Anterior cingulate cortex (tissue), 58 donors: ENCODE measurements at places on chromosomes 7 and 10.
A peak's percentile ranks its signal among the peaks of the same experiment; 100 is the strongest.

- peak; percentile 20 for DNase-seq
Observed at GRCh38 chr7:70432567-70433001, 699.4 kb upstream of the GALNT17 start.

GRCh38 chr10:111821871-111822270 lies 361.7 kb downstream of the GPAM start:
- peak; percentile 20 for DNase-seq

DNA sequence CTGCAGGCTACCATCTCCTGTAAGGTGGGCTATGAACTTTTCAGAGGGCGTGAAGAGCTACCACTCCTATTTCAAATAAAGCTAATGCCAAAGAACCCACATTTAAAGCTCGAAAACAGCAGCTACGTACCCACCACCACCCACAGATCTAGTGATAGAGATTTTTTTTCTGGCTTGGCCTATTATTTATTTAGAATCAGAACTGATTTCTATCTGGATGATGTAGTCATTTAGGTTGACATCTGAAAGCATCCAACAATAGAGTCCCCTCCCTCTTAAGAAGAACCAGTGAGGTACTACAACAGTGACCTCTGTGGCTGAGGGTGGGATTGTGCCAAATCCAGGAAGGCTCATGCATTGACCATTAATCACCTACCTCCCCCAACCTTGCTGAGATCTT lies 113.8 kb upstream of the ADO start:
- DNase-seq, result no peak

- DNase-seq, result no peak
Observed at GRCh38 chr7:52715701-52716100, 319.7 kb upstream of the POM121L12 start.

DNA sequence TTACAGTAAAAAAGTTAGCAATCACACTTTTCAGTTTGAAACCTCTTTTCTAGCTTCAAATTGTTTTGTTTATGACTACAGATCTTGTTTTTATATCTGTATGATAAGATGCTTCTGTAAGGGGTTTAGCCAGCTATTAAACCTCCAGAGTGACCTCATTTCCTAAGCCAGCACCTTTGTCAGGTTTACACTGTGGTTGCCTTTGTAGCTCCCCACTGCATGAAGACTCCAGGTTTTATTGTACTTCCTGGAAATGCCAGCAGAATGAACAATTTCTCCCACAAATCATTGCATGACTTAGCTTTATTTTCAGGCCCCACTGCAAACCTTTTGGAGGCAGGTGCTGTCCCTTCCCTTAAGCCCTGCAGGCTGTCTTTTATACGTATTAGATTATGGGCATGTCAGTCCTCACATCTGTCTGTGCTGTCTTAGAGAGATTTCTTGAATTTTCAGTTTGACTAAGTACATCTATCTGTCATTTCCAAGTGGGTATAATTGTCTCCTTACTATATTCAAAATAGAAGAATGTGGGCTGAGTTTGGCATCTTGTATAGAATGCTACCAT lies 8.2 kb upstream of the AGR3 start:
- no peak for DNase-seq

DNA sequence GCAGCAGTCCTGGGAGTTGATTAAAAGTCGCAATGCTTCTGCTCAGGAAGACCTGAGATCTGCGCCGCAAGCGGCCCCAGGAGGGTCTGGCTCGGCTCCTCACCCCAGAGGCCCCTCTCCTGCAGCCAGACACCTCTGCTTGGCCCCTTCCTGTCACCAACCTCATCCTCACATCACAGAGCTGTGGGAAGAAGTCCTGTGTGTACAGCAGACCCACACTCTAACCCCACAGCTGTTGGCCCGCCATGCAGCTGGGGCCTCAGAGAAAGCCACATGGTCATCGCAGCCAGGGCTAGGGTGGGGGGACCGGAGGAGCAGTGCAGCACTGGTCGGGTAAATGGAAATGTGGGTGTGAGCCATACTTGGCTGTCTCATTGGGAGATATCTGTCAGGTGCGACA lies 97.7 kb downstream of the RGS10 start:
- no peak for DNase-seq

GRCh38 chr10:114042895-114043531 lies 653 bp upstream of the ADRB1 start:
- DNase-seq, result no peak

- DNase-seq, result no peak
Observed at GRCh38 chr7:34275624-34276023, 370.3 kb downstream of the BMPER start.

DNA sequence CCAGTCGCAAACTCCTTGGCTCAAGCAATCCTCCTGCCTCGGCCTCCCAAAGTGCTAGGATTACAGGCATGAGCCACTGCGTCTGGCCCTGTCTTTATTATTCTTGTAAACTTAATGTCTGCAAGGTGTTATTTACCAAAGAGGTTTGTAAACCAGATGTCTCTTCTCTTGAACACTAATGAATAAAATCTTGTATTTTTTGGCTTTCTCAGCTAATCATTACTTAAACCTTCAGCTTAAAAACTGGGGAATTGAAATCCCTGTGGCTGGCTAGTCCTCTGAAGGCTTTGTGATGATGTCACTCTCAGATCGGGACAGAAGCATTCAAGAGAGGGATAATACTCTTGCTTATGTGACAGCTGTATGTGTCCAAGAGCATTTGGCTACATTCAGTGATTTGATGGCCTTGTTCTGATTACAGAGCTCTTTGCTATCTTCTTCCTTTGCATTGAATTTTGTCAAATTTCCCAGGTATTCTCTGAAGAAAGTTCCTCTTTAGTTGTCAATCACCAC lies 130.3 kb downstream of the BICC1 start:
- no peak for DNase-seq

GRCh38 chr7:134293002-134293740 lies 23.6 kb downstream of the SLC35B4 start:
- no peak for DNase-seq

DNA sequence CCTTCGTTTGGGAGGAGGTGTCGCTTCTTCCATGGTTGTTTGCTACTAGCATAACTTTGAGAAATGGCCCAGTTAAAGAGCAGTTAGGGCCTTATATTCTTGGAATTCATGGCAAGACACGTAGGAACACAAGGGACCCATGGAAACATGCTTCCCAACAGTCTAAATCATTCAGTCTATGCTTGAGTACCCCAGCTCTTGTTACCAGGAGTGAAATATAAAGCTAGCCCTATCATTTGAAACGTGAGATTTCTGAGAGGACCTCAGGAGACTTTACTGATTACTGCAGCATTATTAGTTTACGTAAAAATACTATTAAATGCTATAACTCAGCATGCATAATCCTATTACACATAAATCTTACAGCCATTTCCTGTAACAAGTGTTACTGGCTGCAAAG lies 328.6 kb upstream of the CDC14C start:
- no peak for DNase-seq

DNA sequence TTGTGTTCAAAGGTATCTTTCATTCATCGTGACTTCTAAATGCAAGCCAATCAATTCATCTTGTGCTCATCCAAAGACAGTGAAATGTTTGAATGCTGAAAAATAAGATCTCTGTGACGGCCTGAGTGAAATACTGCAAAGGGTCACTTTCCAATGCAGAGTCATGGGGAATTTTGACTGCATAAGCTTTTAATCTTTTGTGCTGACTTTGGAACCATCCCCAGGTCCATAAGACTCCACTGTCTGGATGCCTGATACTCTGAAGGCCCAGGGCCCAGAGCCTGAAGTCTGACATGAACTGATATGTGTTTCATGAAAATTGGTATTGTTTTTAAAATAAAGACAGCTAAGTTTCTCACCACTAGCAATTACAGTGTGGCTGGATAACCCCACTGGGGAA lies 39.0 kb downstream of the PPP1R3C start:
- no peak for DNase-seq

DNA sequence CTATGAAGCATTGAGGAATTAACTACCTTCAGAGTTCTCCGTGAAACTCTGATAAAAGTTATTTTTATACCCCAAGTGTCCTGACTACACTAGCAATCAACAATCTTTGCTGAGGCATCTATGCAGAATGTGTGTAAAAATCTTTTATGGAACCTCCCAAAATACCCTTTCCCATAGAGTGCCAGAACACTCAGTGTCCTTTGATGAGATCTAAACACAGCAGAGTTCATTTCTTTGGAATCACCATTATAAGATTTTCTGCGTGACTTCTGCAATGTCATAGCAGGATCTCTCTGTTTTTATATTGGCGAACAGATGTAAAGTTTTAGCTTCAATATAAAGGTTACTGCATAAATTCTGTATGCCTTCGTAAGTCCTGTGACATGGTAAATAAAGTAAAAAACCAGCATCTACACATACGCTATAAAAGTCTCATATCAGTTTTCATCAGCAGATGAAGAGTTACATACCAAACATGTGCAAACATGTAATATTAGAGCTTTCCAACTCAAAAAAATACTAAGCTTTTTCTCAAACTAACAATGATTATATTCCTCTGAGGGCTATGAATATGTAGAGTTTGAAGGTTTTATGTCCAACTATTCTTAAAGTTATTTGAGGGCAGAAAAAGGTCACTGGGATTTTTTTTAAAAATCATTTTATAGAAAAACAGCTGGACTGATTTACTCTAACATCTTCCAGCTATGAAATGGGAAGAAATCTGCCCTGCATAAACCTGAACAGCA lies 67.2 kb downstream of the SKIDA1 start:
- DNase-seq, result no peak

DNA sequence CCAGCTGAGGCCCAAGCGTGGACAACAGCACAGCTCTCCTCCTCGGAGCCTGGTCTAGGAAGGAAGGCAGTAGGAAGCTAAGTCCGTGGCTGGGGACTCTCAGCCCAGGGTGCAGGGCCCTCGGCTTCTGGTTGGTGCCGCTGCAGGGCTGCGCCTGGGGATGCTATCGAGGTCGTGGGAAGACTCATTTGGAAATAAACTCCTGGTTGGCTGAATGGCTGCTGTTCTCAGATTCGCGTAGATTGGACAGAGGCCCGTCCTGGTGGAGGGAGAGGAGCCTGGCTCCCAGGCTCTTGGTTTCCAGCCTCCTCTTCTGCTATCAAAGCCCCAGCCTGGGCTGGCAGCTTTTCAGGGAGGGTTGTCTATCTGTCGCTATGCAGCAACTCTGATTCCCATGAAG lies 152.6 kb upstream of the FZD8 start:
- no peak for DNase-seq

GRCh38 chr7:139886206-139886605 lies 57.1 kb downstream of the TBXAS1 start:
- no peak for DNase-seq

DNA sequence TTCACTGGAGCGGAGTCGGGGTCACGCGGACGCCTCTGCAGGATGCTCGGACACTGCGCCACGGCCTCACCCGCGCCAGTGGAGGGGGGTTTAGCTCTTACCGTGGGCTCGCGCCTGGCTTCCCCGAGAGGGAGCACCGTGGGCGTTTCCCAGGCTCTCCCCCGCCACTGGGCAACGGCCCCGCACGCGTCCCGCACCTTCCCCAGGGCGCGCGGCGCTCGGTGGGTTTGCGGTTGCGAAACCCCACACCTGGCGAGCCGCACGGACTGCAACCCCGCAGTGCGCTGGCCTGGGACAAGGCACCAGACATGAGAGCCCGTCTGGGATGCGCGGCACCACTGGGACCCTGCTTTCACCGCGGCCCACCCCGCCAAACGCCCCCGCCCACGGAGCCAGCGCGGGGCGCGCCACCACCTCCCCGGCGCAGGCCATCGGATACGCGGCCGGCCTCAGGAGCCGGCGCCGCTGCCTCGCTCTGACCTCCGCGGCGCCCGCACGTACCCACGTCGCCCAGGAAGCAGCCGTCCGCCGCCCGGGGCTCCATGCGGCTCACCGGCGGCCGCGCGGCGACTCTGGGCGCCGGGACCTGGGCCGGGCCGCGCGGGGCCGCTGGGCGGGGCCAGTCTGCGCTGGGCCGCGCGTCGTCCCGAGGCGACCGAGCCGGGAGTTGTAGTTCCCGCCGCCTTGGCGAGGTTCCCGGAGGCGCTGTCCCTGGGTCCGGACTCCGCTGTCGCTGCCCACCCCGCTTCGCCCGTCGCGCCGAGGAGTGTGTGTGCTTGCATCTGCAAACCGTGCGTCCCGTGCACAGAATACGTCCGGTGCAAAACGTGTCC lies at the start of gene ASB13:
Gene ASB13 (minus strand): TSS at position 588 of the 833 bp plus-strand sequence. CDS start 44 bp downstream, at position 544.
- peak; percentile 21 for DNase-seq

DNA sequence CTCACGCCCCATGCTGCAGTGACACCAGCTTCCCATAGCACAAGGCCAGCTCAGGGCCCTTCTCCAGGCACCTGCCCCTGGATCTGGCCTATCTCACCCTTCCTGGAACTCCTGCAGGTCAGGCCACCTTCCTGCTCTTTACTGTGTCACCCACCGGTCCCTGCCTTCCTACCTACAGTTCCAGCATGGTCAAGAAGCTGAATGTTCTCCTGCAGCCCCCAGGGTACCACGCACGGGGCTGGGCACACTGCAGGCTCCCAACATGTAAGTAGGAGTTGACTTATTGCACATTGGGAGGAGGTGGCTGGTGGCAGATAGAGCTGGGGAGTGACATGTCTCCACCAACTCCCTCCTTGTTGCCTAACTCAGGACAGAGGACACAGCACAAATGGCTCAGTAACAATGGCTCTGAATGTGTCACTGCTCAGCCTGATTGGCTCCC lies 14.5 kb downstream of the ITPRIP start:
- no peak for DNase-seq

- no peak for DNase-seq
Observed at GRCh38 chr10:74976565-74976964, 134.9 kb upstream of the SAMD8 start.

DNA sequence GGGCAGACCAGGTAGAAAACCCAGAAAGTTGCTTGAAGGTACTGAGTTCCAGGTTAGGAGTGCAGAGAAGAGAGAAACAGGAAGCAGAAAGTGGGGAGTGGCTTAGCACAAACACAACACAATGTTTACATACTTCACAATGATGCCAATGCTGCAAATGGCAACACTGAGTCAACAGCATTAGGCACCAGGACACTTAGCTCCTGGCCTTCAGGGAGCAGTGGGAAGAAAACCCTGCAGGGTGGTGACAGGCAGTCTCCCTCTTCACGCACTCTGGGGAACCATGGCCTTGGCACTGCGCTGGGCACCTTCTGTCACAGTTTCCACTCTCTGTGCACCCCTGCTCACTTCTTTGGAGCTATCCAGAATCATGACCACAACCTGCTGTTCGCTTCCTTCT lies 7.3 kb downstream of the ICA1 start:
- no peak for DNase-seq

DNA sequence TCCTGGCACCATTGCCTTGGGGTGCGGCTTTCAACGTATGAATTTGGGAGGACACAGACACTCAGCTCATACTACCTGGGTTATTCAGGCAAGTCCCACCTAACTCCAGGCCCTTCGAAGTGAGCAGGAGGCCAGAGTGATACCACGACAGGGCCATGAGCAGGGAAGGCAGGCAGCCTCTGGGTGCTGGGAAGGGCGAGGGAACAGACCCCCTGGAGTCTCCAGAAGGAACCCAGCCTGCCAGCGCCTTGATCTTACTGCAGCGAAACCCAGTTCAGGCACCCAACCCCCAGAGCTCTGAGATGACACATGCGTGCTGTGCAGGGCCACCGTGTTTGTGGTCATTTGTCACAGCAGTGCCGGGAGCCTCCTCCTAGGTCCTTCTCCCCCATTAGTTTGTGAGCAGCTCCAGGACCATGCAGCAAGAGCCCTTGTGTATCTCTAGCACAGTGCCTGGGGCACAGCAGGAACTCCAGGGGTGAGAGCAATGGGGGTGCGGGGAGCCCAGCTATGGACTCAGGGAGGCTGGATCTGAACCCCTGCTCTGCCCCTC lies 7.7 kb upstream of the INSIG1 start:
- no peak for DNase-seq

GRCh38 chr10:45433716-45434469 lies 59.9 kb downstream of the ALOX5 start:
- no peak for DNase-seq
